ENCODE measurements at places on chromosomes 6 and 20. TPM values are rescaled to one million over a fixed set of nuclear protein-coding genes. Genes with fewer than 3 reads are reported as not detected.

The OR2J3 gene
- not detected for total RNA-seq

The ESR1 gene
- not detected for total RNA-seq

The PGC gene
- total RNA-seq, result 8.9 TPM

The SIGLEC1 gene
- total RNA-seq, result not detected

The RAD21L1 gene
- total RNA-seq, result not detected

The RFX6 gene
- 1.5 TPM for total RNA-seq

The OXT gene
- 1.9 TPM for total RNA-seq

The STAU1 gene
- 201 TPM for total RNA-seq

The DDX43 gene
- total RNA-seq, result not detected

The RSPO4 gene
- 0.41 TPM for total RNA-seq

The ME1 gene
- 121 TPM for total RNA-seq

The AGER gene
- total RNA-seq, result 10.3 TPM

The METTL24 gene
- 0.28 TPM for total RNA-seq

DNA sequence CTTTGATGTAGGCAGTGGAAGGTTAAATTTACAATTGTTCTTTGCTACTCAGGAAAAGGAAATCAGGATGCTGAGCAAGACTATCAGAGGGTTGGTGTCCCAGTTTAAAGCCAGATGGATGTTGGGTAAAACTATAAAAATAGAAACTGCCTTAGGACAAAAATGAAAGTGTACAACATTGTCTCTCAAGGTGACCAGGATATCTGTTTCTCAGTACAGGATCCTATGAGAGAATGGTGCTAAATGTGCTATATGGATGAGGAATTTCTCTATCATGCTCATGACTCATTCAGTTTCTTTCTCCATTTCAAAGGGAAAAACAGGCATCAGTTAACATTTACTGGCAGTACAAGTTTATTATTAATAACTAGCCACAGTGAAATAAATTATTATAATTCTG is 534.2 kb upstream of the GJE1 start:
- no peak overlapping the region for H3K27ac ChIP-seq
- H3K36me3 ChIP-seq, result no peaks in the 10 kb centered on the region
- H3K4me1 ChIP-seq, result no peaks in the 10 kb centered on the region
- no peak for DNase-seq
- no peaks in the 10 kb centered on the region for H3K27me3 ChIP-seq

- H3K27ac ChIP-seq, result peak overlapping the region; percentile 97
- DNase-seq, result no peak
- peaks cover 19% of the 10 kb centered on the region for H3K4me1 ChIP-seq
Measured at GRCh38 chr6:11092668-11093375, 812 bp upstream of the SMIM13 start.

GRCh38 chr6:143529095-143529494 is 17.6 kb upstream of the FUCA2 start:
- no peak overlapping the region for H3K4me3 ChIP-seq
- peaks cover 30% of the 10 kb centered on the region for H3K4me1 ChIP-seq
- no peak for DNase-seq
- no peaks in the 10 kb centered on the region for H3K27me3 ChIP-seq
- no peak overlapping the region for H3K27ac ChIP-seq

- no peaks in the 10 kb centered on the region for H3K36me3 ChIP-seq
- no peak overlapping the region for H3K27ac ChIP-seq
- H3K27me3 ChIP-seq, result no peaks in the 10 kb centered on the region
- no peak overlapping the region for H3K4me3 ChIP-seq
- H3K4me1 ChIP-seq, result peaks cover 26% of the 10 kb centered on the region
Measured at GRCh38 chr20:49591217-49591865, 23.4 kb upstream of the PTGIS start.

- H3K4me1 ChIP-seq, result peaks cover 22% of the 10 kb centered on the region
- H3K36me3 ChIP-seq, result no peaks in the 10 kb centered on the region
- no peak overlapping the region for H3K27ac ChIP-seq
Measured at GRCh38 chr6:27775796-27776184, 136.4 kb downstream of the OR2B2 start.

DNA sequence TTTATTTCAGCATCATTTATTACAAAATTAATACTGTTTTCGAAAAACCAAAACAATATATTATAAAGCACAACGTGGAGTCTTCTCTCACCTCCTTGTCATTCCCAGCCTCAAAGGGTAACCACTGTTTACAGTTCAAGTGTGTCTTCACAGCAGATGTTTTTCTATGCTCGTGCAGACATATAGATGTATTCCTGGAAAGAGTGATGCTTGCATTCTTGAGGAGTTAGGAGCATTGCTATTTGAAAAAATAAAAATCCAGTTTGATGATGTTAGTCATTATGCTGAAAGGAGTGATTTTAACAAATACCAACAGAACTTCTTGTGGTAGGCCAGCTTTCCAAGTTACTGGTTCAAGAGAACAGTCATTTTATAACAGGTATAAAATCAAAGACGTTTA is 234.9 kb downstream of the BCKDHB start:
- H3K36me3 ChIP-seq, result no peaks in the 10 kb centered on the region
- no peak overlapping the region for H3K4me3 ChIP-seq
- no peaks in the 10 kb centered on the region for H3K4me1 ChIP-seq

GRCh38 chr6:145823328-145823944 is 8.8 kb upstream of the FBXO30 start:
- H3K27ac ChIP-seq, result no peak overlapping the region
- peaks cover 11% of the 10 kb centered on the region for H3K4me1 ChIP-seq
- no peaks in the 10 kb centered on the region for H3K36me3 ChIP-seq
- DNase-seq, result no peak
- H3K27me3 ChIP-seq, result no peaks in the 10 kb centered on the region

DNA sequence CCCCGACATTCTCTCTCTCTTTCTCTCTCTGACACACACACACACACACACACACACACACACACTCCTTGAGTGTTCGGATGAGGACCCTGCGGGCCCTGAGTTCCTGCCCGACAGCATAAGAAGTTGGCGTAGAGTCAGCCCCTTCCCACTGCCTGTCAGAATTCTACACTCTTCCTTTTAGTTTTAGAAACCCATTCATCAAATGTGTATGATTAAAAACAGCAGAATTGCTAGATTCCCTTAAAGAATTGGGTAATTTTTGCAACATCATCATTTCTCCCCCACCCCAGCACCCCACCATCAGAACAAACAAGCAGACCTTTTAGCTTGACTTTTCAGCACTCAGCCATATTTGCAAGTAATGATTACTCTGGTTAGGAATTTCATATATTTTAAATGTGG is 322.8 kb downstream of the FARS2 start:
- DNase-seq, result no peak
- no peak overlapping the region for H3K4me3 ChIP-seq
- H3K4me1 ChIP-seq, result no peaks in the 10 kb centered on the region
- H3K36me3 ChIP-seq, result no peaks in the 10 kb centered on the region
- H3K27ac ChIP-seq, result no peak overlapping the region

- peaks cover 6% of the 10 kb centered on the region for H3K4me1 ChIP-seq
- DNase-seq, result no peak
- no peaks in the 10 kb centered on the region for H3K36me3 ChIP-seq
Measured at GRCh38 chr6:28137505-28137981, 4.1 kb upstream of the ZKSCAN8 start.

GRCh38 chr20:21322921-21323331 is 19.8 kb downstream of the XRN2 start:
- H3K4me3 ChIP-seq, result no peak overlapping the region
- no peaks in the 10 kb centered on the region for H3K4me1 ChIP-seq
- no peak overlapping the region for H3K27ac ChIP-seq
- no peaks in the 10 kb centered on the region for H3K27me3 ChIP-seq
- no peak for DNase-seq

GRCh38 chr20:46070215-46070900 is 19.4 kb downstream of the NCOA5 start:
- no peak overlapping the region for H3K4me3 ChIP-seq
- H3K27me3 ChIP-seq, result no peaks in the 10 kb centered on the region
- H3K36me3 ChIP-seq, result peaks cover 7% of the 10 kb centered on the region
- H3K27ac ChIP-seq, result no peak overlapping the region
- peaks cover 9% of the 10 kb centered on the region for H3K4me1 ChIP-seq

GRCh38 chr20:52895235-52895634 is 76.9 kb upstream of the TSHZ2 start:
- H3K4me3 ChIP-seq, result no peak overlapping the region
- no peaks in the 10 kb centered on the region for H3K27me3 ChIP-seq

DNA sequence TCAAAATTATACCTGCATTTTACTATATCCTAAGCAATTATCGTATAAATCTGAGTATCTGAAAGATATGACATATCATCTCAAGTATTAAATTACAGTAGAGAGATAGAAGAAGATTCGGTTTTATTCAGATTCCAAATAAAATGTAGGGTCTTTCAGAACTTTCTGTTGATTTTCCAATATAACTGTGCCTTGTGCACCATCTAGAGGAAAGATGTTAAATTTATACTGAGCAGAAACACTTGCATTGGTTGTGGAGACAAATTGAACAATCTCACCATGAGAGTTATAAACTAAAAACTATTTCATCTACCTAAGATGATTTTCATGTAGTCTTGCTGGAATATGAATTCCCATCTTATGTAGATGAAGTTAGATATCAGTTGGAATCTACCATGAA is 26.8 kb upstream of the HSF2 start:
- no peaks in the 10 kb centered on the region for H3K27me3 ChIP-seq
- H3K4me1 ChIP-seq, result no peaks in the 10 kb centered on the region
- H3K27ac ChIP-seq, result no peak overlapping the region
- no peak overlapping the region for H3K4me3 ChIP-seq
- no peak for DNase-seq

- no peaks in the 10 kb centered on the region for H3K27me3 ChIP-seq
- peaks cover 3% of the 10 kb centered on the region for H3K36me3 ChIP-seq
- no peak overlapping the region for H3K4me3 ChIP-seq
- DNase-seq, result no peak
Measured at GRCh38 chr20:1374246-1374645, 18.6 kb downstream of the FKBP1A start.

GRCh38 chr6:51648236-51648635 is 439.2 kb downstream of the PKHD1 start:
- H3K27ac ChIP-seq, result no peak overlapping the region
- no peaks in the 10 kb centered on the region for H3K27me3 ChIP-seq
- no peak for DNase-seq
- no peaks in the 10 kb centered on the region for H3K36me3 ChIP-seq
- no peaks in the 10 kb centered on the region for H3K4me1 ChIP-seq

- H3K27me3 ChIP-seq, result no peaks in the 10 kb centered on the region
- no peak overlapping the region for H3K27ac ChIP-seq
- no peak for DNase-seq
- peaks cover 4% of the 10 kb centered on the region for H3K36me3 ChIP-seq
- H3K4me3 ChIP-seq, result no peak overlapping the region
Measured at GRCh38 chr20:64268174-64268573, 12.6 kb downstream of the PCMTD2 start.

DNA sequence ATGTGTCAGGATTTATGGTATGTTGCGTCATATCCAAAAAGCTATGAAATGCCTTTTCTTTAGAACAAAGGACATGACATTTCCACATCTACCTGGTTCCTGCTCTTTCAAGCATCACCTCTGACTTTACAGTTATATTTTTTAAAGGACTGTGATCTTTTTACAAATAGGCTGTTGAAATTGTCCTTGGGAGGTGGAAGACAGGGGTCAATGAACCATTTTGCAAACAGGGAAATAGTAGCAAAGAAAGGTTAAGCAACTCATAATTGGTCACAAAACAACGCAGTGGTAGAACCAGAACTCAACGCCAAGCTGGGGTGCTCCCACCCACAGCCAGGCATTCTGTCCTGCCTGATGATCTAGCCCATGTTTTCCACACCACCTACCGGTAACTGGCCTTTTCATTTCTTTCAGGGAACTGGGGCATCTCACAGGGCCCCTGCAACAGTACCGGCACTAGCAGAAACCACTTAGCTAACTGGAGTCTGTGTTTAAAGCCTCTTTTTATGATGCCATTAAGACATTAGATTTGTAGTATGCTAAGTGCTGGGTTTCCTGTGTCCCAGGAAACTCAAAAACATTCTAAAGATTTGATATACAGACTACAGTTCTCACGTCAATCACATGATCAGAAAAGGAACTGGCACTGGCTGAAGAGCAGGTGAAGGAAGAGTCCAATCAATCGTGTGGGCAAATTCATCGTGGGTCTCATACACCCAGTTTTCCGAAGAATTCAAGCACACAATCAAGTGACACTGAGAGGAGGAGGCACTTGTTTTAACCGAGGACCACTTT is 13.9 kb downstream of the ZNF217 start:
- H3K4me1 ChIP-seq, result peaks cover 39% of the 10 kb centered on the region
- H3K4me3 ChIP-seq, result no peak overlapping the region
- H3K36me3 ChIP-seq, result peaks cover 27% of the 10 kb centered on the region

DNA sequence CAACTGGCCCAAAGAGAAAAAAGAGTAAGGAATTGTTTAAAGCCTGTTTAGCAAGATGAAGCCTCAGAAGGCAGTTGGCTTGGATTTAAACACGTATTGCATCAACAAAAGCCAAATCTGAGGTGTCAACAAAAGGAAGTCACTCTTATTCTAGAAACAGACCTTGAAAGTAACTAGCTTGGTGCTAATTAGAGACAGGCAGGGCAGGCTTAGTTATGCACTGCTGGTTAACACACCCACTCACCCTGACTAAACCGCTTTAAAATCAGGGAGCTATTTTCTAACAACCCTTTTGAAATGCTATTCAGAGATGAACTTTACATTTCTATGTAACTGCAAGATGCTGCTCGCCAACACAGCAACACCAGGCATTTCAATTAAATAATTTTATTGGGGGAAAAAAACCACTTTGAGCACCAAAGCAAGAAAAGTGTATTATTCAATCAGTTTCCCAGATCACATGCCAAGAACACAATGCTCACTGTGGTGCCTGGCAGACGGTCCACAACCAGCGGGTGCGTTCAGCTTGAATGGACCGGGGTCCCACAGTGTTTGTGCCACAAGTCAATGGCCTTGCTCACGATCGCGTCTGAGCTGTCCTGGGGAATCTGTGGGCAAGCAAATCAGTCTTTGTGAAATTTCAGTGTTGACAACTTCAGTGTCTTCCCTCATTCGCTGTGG is 23.6 kb downstream of the TBC1D7 start:
- peaks cover 12% of the 10 kb centered on the region for H3K4me1 ChIP-seq
- no peak overlapping the region for H3K27ac ChIP-seq
- H3K36me3 ChIP-seq, result peaks cover 3% of the 10 kb centered on the region
- no peaks in the 10 kb centered on the region for H3K27me3 ChIP-seq

- no peak for DNase-seq
- no peak overlapping the region for H3K4me3 ChIP-seq
- H3K36me3 ChIP-seq, result no peaks in the 10 kb centered on the region
- no peaks in the 10 kb centered on the region for H3K27me3 ChIP-seq
- H3K4me1 ChIP-seq, result peaks cover 48% of the 10 kb centered on the region
Measured at GRCh38 chr6:137973201-137973600, 106.1 kb downstream of the TNFAIP3 start.
